ENCODE measurements at places on chromosomes 11 and 22.

DNA sequence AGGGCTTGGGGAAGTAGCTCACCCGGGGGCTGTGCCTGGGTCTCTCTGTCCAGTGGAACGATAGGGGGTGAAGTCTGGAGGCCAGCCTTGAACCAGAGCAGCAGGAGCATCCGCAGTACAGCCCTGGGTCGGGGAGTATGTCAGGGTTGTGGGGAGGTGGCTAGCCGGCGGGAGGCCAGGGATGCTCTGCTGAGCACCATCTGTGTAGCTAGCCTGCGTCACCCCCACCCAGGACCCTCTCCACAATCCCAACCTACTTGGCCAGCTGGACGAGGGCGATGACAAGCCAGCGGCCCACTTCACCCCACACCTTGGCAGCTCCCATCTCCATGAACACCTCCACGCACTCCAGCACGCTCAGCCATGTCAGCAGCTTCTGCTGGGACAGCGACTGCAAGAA lies 2.2 kb downstream of the PEX16 start:
- no peak for DNase-seq

DNA sequence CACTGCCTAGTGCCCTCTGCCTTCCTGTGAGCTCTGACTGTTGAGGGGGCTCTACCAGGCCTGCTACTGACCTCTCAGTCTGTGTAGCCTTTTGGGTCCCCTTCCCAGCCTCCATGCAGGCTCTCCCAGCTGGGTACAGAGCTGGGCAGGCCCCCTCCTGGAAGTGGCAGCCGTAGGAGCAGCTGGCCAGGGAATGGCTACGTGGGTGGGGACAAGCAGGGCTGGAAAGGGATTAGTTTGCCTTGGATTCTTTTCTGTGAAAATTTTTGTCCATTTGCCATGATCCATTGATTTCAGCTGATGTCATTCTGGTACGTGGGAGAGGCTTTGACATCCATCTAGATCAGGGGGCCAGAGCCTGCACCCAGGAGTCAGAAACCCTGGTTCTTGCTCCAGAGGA lies 23.9 kb upstream of the NECTIN1 start:
- no peak for DNase-seq

- no peak for DNase-seq
Measured at GRCh38 chr11:60739114-60739513, 14.6 kb downstream of the MS4A18 start.

GRCh38 chr11:66570079-66570849 lies 1.9 kb upstream of the CTSF start:
- no peak for DNase-seq

DNA sequence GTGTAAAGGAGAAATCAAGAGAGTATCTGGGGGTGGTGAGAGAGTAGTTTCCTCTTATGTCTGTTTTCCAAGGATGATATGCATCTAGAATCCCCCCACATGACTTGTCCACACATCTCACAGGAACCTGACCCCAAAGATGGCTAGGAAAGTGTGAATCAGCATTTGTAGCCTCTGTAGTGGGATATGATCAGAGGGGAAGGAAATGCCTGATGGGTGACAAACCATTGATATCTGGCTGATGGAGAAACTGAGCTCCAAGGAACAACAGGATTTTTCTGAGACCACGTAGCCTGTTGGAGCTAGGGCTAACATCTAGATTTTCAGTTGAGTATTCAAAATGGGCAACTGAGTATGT lies 369.4 kb downstream of the DDX10 start:
- no peak for DNase-seq

- DNase-seq: no peak
Measured at GRCh38 chr11:70059971-70060370, 18.1 kb upstream of the ANO1 start.

DNA sequence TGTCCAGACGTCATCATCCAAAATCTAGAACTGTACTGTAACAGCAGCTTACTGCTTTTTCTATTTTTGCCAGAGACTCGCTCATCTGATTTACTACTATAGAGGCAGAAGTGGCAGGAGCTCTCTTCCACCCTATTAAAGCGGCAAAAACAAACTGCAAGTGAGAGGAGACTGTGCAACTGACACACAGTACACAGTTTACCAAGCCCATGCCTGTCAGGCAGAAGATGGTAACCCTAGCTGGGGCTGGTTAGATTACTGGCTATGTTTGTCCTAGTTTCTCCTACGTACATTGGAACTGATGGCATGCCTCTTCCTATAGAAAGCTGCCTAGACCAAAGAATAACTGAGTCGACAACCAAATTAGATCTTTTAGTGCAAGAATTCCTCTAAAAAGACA lies 51.8 kb downstream of the CELF1 start:
- no peak for DNase-seq

DNA sequence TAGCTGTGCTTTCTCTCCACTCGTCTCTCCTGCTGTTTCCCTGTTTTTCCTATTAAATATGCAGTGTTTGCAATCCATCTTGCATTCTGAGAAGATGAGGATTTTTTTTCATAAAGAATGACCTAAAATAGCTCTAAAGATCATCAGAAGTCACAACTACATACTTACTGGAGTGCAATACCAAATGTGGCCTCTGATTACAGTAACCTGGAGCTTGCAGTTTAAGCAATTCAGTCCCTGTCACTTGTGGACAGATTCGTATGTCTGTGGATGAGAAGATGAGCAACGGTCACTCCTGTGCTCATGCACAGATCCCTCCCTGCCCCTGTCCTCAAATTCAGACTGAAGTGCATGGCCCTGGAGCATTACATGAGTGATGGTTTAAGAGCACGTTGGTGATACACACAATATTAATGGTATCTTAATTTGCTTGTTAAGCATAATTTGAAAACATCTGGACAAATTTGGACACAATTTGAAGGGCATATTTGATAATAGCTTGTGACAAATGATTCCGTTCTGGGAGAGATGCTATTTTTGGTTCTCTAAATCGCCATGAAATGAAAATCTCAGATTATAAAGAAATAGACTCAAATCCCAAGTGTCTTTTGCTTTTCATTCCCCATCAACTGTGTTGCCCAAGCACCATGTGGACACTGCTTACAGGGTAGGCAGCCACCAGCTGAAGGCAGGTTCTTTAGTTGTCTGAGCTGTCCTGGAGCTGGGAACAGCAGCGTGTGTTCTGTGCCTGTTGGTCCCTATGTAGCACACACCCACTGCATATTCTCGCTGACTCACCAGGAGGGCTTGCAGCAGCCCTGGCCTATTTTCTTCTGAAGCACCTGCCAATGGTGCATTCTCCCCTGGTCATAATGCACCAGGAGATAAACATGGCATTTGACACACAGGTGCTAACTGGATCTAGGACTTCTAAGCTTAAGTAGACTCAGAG lies 32.6 kb upstream of the PRAME start:
- DNase-seq: no peak

DNA sequence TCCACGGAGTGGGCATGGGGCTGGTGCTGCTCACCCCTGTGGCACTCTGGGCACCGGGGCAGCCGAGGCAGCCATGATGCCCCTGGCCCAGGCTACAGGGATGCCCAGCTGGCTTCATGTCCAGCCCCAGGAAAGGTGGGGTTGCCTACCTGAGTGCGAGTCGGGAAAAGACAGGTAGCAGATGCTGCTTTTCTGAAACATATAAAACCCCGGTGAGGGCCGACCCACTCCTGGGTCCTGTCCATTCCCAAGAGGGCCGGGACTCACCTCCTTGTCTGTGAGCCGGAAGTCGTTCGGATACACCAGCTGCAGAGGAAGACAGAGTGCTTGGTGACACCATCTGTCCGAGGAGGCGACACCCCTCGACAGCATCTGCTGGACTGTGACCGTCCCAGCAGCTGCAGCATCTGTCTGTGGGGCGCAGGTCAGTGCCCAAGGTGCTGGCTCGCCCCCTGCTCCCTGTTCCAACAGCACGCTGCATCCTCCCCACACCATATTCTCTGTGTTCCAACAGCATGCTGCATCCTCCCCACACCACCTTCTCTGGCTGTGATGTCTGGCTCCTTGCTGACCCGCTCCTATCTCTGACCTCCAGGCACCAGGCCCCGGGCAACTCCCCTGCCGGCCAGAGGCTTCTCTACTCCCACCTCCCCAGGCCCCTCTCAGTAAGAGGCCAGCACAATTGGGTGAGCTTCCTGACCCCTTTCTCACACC lies 8.0 kb downstream of the DENND6B start:
- DNase-seq: no peak

GRCh38 chr11:77435972-77436371 lies 37.9 kb downstream of the PAK1 start:
- no peak for DNase-seq

- no peak for DNase-seq
Measured at GRCh38 chr11:132531921-132532320, 1000.4 kb downstream of the OPCML start.

GRCh38 chr11:10305262-10305963 lies 540 bp downstream of the ADM start:
- peak; percentile 65 for DNase-seq
